ENCODE measurements at places on chromosomes 5 and 9.
A peak's percentile ranks its signal among the peaks of the same experiment; 100 is the strongest.

GRCh38 chr9:120358877-120359276 lies 221.1 kb downstream of the CDK5RAP2 start:
- H3K27me3 ChIP-seq, result no peaks in the 10 kb centered on the region
- H3K4me3 ChIP-seq, result no peak overlapping the region
- no peak overlapping the region for H3K27ac ChIP-seq
- H3K36me3 ChIP-seq, result peaks cover 1% of the 10 kb centered on the region
- no peak for DNase-seq

DNA sequence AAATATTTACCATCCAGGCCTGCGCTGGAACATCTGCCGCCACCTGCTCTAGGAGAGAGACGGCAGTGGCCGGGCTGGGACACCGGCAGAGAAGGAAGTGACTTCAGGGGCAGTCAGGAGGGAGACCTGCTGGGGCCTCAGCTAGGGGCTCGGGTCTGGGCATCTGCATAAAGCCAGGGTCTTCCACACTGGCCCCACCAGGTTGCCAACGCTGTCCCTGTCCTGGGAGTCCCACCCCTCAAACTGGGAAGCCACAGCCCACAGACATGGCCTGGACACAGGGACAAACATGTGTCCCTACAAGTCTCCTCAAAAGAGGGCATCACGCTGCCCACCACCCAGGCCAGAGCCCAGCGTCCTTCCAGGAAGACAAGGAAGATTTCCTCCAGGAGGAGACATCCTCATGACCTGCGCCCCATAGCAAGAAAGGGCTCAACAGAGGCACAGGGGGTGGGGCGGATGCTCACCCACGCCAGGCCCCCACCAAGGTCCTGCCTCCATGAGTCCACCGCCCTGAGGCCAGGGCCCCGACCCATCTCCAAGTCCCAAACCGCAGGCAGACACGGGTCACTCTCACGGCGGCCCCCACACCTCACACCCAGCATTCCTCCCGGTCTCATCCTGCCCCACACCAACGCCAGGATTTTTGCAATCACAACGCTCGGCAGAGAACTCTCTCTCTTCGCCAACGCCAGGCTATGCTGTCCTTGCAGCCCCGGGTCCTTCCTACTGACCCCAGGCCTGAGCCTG lies 9.0 kb downstream of the VAV2 start:
- no peaks in the 10 kb centered on the region for H3K36me3 ChIP-seq
- H3K4me3 ChIP-seq, result no peak overlapping the region
- no peaks in the 10 kb centered on the region for H3K4me1 ChIP-seq
- no peaks in the 10 kb centered on the region for H3K27me3 ChIP-seq
- no peak for DNase-seq

DNA sequence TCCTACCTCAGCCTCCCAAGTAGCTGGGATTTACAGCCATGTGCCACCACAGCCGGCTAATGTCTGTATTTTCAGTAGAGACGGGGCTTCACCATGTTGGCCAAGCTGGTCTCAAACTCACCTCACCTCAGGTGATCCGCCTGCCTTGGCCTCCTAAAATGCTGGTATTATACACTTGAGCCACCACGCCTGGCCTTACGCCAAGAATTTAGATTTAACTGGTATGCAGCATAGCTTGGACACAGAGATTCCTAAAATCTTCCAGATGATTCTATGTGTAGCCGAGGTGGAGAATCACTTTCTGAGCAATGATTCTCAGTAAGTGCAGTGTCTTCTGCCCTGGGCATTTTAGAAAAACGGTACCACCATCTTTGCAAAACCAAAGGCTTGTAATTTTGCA lies 74.1 kb downstream of the HABP4 start:
- no peak overlapping the region for H3K27ac ChIP-seq
- H3K4me1 ChIP-seq, result peaks cover 7% of the 10 kb centered on the region

DNA sequence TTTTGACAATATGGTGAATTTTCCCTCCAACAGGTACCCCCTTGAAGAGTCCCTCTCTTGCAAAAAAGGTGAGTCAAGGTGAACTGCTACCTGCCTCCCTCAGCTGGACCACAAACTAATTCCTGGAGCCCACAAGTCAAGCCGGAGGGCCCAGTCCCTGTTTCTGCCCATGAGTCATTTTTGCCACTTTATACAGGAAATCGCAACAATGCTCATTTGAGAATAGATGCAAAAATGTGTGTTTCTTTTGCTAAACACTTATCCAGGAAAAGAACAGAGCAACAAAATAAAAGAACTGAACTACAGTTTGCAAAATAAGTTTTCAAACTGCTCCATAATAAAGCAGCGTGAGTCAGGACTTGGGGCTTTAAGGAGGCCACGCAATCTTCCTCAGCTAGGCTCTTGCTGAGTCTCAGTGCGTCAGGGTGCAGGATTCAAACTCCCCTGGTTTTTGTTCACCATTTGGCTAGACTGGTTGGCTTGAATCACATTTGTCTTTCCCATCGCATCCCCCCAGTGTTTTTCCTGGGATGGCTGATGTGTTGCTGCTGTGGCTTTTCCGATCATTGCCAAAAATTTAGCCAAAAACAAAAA lies 102.7 kb downstream of the GOLPH3 start:
- H3K4me3 ChIP-seq, result no peak overlapping the region
- no peaks in the 10 kb centered on the region for H3K27me3 ChIP-seq
- H3K36me3 ChIP-seq, result no peaks in the 10 kb centered on the region
- no peaks in the 10 kb centered on the region for H3K4me1 ChIP-seq

DNA sequence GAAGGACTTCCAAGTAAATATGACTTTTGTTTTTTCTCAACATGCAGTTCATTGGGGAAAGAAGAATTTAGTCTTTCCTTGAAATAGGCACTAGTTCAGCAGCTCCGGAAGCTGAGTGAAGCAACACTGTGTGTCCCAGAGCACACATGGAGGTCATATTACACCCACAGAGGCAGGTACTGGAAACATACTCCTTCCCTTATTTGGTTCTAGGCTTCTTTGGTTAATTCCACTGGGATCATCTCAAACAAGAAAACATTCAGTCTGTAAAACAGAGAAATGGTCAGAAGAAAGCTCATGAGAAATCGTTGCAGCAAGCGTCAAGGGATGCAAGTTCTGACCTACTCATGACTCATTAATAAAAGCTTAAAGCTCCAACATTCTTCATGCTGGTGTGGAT lies 175.1 kb upstream of the PCSK5 start:
- H3K27ac ChIP-seq, result no peak overlapping the region
- no peak for DNase-seq

DNA sequence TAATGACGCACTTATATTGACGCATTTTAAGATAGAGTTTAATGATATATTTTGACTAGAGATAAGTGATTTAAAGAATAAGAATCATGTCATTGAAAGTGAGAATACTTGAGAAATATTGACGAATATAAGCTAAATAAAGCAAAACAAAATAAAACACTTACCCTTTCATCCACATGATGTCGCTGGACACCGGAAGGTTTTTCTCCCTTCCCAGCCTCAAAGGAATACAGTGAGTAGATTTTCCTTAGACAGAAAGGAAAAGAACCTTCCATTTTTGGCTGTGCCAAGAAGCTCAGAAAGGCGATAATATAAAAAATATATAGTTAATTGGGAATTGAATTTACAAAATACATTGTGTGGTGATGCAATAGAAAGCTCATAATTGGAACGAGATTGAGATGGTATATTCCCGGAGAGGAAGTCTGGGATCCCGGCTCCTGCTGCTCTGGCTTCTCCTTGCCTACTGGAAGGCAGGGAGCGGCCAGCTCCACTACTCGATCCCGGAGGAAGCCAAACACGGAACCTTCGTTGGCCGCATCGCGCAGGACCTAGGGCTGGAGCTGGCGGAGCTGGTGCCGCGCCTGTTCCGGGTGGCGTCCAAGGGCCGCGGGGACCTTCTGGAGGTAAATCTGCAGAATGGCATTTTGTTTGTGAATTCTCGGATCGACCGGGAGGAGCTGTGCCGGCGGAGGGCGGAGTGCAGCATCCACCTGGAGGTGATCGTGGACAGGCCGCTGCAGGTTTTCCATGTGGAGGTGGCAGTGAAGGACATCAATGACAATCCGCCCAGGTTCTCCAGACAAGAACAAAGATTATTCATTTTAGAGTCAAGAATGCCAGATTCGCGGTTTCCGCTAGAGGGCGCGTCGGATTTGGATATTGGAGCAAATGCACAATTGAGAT lies at the start of gene PCDHA5:
TSS of gene PCDHA5 (plus strand) at position 239 of the 906 bp plus-strand sequence.
- peaks cover 14% of the 10 kb centered on the region for H3K27me3 ChIP-seq
- H3K4me3 ChIP-seq, result no peak within 1 kb of the TSS
- H3K4me1 ChIP-seq, result no peaks in the 10 kb centered on the region
- no peaks in the 10 kb centered on the region for H3K36me3 ChIP-seq
- DNase-seq, result no peak

GRCh38 chr9:123660691-123661466 lies 269.0 kb downstream of the DENND1A start:
- H3K36me3 ChIP-seq, result peaks cover 4% of the 10 kb centered on the region
- no peak for DNase-seq
- no peak overlapping the region for H3K27ac ChIP-seq
- H3K27me3 ChIP-seq, result no peaks in the 10 kb centered on the region

DNA sequence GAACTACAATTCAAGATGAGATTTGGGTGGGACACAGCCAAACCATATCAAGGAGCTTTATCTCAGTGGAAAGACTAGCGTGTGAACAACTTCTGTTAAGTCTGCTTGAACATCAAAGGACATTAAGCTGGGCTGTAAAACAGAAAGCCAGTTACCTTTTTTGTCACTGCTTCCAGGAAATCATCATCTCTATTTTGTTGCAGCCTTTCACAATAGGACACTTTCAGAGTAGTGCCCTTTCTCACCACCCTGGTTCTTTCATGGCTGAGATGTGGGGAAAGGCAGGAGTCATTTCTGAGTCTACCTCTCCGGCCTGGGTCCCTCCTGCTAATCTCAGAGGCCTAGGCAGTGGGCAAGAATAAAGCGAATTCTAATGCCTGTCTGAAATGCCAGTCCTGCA lies 96.2 kb upstream of the PPP1R2B start:
- H3K36me3 ChIP-seq, result no peaks in the 10 kb centered on the region
- no peak overlapping the region for H3K27ac ChIP-seq
- H3K4me3 ChIP-seq, result no peak overlapping the region
- peaks cover 6% of the 10 kb centered on the region for H3K4me1 ChIP-seq
- H3K27me3 ChIP-seq, result no peaks in the 10 kb centered on the region

GRCh38 chr5:82786748-82787147 lies 290.4 kb downstream of the TMEM167A start:
- DNase-seq, result no peak
- no peak overlapping the region for H3K27ac ChIP-seq
- H3K36me3 ChIP-seq, result no peaks in the 10 kb centered on the region
- H3K4me3 ChIP-seq, result no peak overlapping the region
- no peaks in the 10 kb centered on the region for H3K4me1 ChIP-seq

DNA sequence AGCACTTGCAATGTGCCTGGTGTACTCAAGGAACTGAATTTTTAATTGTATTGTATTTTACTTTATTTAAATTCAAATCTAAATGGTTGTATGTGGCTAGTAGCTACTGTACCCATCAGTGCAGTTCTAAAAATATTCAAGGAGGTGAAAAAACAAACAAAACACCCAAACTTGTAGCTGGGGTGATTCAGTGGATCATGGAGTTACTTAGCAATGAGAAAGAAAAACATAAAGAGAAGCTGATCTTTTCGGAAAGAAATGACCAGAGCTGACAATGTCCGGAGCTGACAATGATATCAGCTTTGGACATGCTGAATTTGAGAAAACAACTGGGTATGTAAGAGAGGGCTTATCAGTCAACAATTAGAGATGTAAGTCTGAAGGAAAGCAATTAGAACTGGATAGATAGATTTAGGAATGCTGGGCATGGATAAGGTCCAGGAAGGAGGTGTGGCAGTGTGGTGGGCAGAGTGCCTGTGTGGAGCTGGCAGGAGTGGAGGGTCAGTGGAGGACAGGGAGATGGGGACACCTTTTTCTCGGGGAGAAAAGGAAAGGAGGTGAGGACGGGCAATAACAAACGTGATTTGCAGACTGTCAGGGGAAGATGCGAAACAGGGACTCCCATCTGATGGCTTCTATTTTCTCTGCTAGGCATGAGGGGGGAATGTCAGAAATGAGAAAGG lies 113.2 kb downstream of the DCP2 start:
- no peaks in the 10 kb centered on the region for H3K4me1 ChIP-seq
- no peak overlapping the region for H3K4me3 ChIP-seq

DNA sequence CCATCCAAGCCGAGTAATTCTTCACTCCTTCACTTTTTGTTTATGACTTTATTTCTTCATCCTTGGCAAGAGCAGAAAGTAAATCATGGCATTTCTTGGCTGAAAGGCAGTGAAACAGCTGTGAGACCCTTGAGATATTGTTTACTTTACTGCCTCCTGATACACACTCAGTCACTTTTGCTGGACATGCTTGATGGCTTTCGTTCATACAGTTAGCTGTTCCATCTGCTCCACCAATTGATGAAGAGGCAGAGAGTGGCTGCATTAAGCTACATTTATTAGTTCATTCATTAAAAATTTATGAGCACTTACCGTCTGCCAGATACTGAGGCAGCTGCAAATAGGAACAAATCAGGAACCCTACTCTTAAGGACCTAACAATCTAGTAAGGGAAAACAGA lies 184.4 kb upstream of the OR13F1 start:
- no peaks in the 10 kb centered on the region for H3K36me3 ChIP-seq
- no peaks in the 10 kb centered on the region for H3K27me3 ChIP-seq
- no peak for DNase-seq

DNA sequence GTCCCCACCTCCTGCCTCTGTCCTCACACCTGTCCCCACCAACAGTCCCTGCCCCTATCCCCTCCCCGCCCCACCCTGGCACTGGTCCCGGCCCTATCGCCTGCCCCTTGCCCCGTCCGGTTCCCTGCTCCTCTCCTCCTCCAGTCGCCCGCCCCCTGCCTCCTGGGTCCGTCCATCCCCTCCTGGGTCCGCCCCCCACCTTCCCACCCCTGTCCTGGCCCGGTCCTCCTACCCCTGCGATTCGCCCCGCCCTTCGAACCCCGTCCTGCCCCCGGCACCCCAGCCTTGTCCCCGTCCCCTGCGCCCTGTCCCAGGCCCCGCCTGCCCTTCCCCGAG lies 372 bp downstream of the EDF1 start:
- H3K27ac ChIP-seq, result peak overlapping the region; percentile 94
- H3K4me3 ChIP-seq, result peak overlapping the region; percentile 87
- no peaks in the 10 kb centered on the region for H3K27me3 ChIP-seq
- DNase-seq, result no peak

DNA sequence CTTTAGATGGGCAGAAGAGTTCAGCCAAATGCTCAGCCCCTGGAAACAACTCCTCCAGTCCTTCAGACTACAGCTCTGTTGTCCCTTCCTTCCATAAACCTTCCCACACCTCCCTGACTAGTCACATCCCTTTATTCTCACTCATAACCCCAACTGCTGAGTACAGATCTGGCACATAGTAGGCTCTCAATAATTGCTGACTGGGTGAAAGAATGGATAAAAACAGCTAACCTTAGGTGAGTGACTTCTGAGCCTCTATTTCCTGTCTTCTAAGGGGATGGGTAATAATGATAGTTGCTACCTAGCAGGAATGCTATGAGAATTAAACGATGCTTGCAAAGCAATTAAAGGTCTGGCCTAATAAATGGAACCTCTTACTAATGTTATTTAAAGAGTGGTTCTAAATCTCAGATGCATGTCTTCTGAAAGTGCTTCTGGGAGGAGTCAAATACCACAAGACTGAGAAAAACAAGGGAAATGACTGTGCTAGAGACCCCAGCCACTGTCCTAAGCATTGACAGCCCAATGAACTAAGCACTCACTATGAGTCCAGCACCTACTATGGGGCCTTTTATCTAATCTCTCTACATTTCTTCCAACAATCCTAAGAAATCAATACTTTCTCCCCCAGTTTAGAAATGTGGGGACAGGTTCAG lies 2.5 kb upstream of the NR6A1 start:
- H3K27ac ChIP-seq, result no peak overlapping the region
- peaks cover 15% of the 10 kb centered on the region for H3K36me3 ChIP-seq
- peaks cover 49% of the 10 kb centered on the region for H3K4me1 ChIP-seq
- peak overlapping the region; percentile 18 for H3K4me3 ChIP-seq
- peaks cover 47% of the 10 kb centered on the region for H3K27me3 ChIP-seq
